ENCODE measurements at places on chromosomes 6 and 20. TPM values are rescaled to one million over a fixed set of nuclear protein-coding genes. Genes with fewer than 3 reads are reported as not detected.

- no peak for DNase-seq
Measured at GRCh38 chr6:71967436-71967835, 81.1 kb downstream of the RIMS1 start.

DNA sequence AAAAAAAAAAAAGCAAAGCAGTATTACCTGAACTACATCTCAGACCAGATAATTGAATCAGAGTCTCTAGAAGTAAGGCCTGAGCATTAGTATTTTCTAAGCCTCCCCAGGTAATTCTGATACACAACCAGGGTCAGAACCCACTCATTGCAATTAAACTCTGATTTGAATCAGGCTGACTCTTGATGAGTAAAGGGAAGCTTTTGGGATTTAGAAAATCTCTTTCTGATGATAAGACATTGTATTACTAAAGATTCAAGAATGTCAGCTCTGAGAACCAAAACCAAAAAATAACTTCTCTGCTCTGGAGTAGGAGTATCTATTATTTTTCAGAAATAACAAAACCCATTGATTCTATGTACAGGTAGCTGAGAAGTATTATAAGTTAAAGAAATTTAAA is 100.1 kb upstream of the COL21A1 start:
- DNase-seq: no peak

DNA sequence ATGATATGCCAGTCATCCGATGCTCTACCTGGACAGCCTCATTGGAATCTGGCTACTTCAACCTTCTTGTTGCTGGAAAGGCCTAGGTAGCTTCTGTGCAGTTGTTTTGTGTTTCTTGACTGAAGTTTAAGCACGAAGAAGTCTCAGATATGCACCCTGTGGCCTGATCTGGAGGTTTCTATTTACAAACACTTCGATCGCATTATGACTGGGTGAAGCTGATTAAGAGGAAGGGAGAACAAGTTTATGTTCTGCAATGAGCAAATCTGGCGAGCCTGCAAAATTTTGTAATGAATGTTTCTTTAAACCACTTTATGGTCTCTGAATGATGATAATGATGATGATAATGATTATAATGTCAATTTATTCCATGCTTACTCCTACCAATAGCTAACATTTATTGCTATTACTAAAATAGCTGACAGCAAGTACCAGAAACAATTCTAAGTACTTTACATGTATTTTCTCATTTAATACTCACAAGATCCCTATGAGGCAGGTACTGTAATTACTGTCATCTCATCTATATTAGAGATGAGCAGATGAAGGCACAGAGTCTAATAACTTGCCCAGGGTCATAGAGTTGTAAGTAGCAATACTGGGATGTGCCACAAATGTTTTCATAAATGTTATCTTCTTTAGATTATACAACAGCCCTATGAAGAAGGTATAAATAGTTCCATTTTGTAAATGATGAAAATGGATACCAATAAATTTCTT is 126.1 kb upstream of the UST start:
- DNase-seq: no peak

GRCh38 chr6:147441751-147442150 is 66.7 kb upstream of the SAMD5 start:
- DNase-seq: no peak

The THBD gene
- total RNA-seq: 1.5 TPM

The PDE7B gene
- 5.1 TPM for total RNA-seq

Data from type B pancreatic cell (in vitro differentiated cells).